ENCODE measurements at places on chromosomes 1 and 21.
A peak's percentile ranks its signal among the peaks of the same experiment; 100 is the strongest.

DNA sequence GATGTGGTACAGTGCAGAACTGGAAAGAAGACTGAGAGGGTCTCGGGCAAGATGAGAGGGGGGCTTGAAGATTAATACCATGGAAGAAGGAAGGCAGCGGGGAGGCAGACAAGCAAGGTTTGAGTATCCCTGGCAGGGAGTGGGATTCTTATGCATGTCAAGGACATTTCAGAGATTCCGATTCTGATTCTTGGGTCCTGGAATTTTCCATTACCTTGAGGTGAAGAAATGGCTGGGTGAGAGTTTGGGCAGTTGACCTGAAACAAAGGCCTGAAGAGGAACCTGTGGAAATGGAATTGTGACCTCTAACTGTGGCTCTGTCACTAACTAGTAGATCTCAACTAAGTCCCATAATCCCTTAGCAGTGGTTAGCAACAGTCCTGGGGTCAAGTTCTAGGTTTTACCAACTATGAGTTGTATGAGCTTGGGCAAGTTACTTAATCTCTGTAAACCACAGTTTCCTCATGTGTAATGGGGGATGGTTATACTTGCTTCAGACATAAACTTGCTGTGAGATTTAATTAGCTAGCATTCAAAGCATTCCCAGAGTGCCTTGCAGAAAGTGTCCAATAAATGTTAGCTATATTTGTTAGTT, 8.6 kb upstream of the ACTN2 start:
- DNase-seq, result no peak

DNA sequence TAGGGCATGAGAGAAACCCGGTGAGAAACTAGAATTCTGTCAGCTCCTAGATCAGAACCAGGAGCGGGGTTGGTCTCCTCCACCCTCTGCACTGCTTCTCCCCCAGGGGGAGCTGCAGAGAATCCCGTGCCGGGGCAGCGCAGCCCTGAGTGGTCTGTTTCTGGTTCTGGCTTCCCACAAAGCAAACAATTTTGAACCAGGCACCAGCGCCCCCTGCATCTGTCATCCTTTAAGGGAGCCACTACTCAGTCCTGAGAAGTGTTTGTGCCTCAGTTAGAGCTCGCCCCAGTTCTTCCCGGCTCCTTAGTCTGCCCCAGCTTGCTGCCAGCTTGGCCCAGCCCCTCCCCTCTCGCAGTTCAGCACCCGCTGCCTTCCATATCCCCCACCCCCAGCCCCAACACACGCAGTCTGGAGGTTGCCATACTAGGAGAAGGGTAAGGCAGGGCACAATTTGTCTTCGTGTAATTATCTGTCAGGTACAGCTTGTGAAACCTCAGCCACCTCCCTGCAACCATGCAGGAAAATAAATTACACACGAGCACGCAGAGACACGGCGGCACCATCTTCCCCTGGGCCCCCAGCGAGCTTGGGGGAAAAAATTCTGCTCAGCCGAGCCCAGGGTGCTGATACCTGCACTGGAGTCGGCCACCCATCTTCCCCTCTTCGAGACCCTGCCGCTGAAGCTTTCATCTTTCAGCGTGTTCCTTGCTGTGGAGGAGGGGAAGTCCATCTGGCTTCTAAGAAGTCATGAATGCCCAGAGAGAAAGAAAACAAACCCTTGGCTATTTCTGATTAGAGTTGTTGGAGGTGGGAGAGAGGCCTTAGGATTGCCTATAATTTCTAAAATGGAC, 62.6 kb upstream of the CD1D start:
- DNase-seq, result peak; percentile 51

DNA sequence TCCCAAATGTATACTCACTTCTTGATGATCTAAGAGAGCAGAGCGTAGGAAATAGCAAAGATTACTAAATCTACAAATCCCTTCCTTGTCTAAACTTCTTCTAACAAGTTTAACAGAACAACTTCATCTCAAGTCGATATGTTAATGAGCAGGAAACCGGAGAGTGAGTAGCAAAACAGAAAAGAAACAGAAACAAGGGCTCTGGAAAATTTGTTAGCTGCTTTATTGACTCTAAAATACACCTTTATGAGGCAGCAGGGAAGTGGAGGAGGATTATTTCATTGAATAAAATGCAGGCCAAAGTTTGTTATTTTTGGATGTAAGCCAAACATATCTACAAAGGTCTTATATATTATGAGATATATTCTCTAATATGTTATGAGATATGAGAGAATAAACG, 192.4 kb downstream of the LRRIQ3 start:
- DNase-seq, result no peak

DNA sequence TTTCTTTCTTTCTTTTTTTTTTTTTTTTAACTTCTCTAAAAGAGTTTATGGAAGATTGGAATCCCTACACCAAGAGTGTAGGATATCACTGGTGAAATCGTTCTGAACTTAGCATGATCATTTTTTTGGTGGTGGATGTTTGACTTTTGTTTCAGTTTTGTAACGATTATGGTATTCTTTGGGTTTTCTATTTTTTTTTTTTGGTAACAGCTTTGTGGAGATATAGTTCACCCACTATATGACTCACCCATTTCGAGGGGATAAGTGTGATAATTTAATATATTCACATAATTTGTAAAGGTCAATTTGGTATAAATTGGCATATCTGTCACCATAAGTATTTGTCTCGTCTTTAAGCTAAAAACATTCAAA, 29.2 kb downstream of the AGPAT3 start:
- DNase-seq, result no peak

DNA sequence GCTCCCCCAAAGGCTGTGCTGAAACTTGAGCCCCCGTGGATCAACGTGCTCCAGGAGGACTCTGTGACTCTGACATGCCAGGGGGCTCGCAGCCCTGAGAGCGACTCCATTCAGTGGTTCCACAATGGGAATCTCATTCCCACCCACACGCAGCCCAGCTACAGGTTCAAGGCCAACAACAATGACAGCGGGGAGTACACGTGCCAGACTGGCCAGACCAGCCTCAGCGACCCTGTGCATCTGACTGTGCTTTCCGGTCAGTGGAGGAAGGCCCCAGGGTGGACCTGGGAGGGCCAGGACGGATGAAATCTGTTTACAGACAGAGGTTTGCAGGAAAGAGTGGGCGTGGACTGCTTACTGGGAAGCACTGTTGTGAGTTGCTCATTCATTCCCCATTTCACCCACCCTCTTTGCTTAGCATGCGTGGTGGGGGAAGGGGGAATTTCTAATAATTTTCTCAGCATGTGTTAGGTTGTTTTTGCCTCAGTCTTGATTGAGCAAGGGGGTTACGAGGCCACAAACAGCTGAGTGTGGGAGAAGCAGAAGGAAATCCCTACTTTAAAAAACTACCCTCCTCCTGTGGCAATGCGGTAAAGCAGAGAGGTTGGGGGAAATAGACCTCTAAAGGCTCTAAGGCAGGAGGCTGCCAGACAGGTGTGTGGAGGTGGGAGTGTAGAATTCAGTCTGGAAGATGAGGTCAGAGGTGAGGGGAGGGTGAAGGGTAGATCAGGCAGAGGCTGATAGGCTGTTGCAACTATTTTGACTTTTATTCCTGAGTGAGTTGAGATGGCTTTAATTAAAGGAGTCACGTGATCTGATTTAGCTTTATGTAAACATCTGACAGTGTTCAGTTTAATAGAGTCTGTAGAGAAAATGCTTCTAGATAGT, 1.3 kb downstream of the FCGR2A start:
- DNase-seq, result no peak

DNA sequence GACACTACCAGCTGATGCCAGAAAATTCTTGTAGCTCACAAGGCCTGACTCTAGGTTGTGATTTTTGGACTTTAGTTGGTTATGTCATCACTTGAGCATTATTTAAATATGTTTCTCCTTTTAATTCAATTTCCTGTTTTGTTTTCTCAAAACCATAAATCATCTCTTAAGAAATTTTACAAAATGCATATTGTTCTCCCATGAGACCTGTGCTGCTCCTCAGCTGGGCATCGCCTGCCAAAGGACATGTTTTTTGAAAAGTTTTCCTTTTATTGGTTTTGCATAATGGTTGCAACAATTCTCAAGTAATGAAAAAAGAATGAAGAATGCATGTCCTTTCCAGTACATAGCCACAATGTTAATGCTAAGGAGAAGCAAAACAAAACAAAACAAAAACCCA, 204.7 kb upstream of the LYPLAL1 start:
- DNase-seq, result no peak

- DNase-seq, result no peak
These were observed 183.5 kb upstream of the ADGRL4 start for GRCh38 chr1:79190074-79190473.

- DNase-seq, result no peak
These were observed 2.5 kb downstream of the ITLN2 start for GRCh38 chr1:160952129-160952510.

DNA sequence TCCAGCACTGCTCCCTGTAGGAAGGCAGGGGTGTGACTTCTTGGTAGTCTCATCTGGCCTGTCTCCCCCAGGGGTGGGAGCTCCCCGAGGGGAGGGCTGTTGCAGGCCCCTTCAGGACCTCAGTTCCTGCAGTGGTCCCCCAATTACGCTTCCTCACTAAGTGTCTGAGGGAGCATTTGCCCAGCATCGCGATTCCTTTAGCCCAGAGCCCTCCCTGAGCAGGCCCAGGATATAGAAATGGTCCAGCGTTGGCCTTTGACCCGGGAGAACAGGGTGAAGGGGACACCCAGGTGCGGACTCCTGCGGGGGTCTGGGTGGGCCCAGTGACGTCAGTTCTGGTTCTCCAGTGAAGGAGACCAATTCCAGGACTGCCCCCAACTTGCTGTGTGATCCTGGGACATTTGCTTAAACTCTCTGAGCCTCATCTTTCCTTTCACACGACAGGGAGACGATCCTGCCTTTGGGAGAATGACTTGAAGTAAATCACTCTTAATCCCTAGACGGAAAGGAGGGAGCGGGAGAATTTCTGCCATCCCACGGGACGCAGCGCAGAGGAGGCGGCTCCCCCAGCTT, 32.6 kb upstream of the BTG2 start:
- no peak for DNase-seq

DNA sequence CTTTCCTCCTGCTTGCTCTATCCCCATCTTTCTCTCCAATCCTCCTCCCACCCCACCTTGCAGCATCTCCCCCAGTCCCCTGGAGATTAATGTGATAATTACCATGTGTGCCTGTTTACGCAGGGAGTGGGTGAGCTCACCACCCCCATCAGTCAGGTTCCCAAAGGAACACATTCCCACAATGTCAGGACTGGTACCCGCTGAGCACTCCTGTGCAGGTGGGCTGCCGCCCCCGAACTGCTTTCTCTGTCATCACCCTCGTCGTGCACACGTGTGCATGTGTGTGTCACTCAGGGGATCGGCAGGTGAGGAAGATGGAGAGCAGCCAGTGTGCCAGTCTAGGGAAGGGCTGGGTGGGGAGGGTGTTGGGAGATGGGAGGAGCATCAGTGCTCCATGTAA, 163.4 kb downstream of the CACNA1E start:
- no peak for DNase-seq

GRCh38 chr1:196440711-196441110, 167.5 kb downstream of the KCNT2 start:
- DNase-seq, result no peak

- DNase-seq, result no peak
These were observed 134.6 kb upstream of the ADAMTS5 start for GRCh38 chr21:27101523-27101922.

DNA sequence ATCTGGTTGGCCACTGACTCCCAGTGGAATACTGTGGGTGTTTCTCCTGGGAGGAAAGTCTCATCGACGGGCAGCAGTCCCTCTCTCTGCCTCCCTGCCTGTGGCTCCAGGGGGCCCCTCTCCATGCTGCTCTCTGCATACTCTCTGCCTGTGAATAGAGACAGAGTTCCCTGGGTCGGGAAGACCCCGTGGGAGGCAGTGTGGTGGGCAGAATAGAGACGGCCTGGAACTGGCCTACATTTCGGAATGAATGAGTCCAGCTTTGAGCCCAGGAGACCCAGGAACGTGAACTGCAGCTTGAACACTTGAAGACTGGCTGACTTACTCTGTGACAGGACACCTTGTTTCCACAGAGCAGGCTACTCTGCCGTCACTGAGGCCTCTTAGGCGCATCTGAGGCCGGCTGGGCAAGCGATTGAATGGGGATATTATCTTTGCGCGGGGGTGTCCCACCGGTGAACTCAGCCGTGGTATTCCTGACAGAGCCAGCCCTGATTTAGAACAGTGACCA, 64.0 kb downstream of the KIF21B start:
- no peak for DNase-seq

DNA sequence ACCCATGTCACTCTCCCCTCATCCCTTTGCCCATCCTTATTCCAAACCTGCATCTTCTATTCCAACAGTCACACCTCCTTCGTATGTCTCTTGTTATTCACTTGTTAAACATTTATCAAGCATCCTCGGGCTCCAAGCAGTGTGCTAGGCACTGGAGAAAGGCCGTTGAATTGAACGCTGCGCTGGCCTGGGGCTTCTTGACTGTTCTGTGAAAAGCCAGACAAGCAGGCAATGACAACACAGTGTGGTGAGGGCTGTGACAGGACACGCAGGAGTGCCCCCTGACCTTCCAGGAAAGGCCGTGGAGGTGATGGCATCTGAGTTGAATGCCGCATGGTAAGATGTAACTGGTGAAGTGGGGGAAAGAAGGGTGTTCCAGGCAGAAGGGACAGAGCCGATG, 19.2 kb downstream of the ETV3 start:
- no peak for DNase-seq

- no peak for DNase-seq
These were observed 45.3 kb downstream of the HSPG2 start for GRCh38 chr1:21891621-21892479.

- DNase-seq, result no peak
These were observed 17.5 kb upstream of the YTHDF2 start for GRCh38 chr1:28719332-28719619.

DNA sequence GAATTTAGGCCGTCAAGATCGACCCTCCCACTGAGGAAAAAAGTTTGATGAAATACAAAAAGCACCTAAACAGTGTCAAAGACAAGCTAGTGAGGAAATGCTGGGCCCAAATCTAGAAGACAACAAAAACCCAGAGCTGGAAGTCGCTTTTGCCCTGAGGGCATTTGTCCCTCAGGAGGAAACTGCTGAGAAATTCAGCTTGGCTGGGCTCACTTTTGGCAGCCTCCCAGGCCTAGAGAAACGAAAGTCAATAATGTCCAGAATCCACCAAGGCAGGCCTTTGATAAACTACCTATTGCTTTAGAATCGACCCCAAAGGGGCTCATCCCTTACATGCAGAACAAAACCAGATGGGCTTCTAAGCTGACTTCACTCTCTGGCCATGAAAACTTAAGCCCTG, 38.9 kb downstream of the SYT2 start:
- DNase-seq, result no peak

GRCh38 chr1:186662752-186663151, 17.5 kb downstream of the PTGS2 start:
- no peak for DNase-seq
